ENCODE measurements at places on chromosomes 2 and 18.

GRCh38 chr2:15023221-15023620, 390.7 kb downstream of the LRATD1 start:
- DNase-seq = no peak

- DNase-seq = no peak
Measured at GRCh38 chr2:28620291-28620793, 124.5 kb downstream of the PLB1 start.

DNA sequence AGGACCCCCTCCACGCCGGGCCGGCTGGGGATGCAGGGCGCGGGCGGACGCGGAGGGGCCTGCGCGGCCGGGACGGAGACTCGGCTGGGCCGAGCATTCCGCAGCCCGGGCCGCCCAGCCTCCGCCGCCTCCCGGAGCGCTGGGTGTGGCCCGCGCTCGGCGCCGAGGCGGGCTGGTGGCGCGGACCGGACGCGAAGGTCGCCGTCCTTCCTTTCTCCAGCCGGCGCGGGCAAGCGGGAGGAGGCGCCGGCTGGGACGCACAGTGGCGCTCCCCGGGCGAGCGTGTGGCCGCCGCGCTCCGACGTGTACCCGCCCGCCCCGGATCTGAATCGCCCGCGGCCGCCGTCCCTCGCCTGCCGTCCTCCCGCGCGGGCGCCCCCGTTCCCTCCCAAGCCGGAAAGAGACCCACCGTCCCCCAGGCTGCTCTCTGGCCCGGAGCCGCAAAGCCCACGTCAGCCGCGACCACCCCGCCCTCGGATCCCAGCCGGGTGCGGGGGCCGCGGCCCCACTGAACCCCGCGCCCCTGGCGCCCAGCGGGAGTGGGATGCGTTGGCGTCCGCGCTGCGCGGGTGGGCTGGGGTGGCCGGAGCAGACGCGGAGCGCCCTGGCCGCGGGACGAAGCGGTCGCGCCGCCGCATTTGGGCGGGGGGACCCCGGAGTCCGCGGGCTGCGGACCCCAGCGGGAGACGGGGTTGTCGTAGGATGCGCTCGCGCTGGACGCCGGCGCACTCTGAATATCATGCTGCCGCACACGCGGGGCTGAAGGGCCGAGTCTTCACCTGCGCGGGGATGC, 634 bp downstream of the SPATS2L start:
- peak; percentile 34 for DNase-seq

DNA sequence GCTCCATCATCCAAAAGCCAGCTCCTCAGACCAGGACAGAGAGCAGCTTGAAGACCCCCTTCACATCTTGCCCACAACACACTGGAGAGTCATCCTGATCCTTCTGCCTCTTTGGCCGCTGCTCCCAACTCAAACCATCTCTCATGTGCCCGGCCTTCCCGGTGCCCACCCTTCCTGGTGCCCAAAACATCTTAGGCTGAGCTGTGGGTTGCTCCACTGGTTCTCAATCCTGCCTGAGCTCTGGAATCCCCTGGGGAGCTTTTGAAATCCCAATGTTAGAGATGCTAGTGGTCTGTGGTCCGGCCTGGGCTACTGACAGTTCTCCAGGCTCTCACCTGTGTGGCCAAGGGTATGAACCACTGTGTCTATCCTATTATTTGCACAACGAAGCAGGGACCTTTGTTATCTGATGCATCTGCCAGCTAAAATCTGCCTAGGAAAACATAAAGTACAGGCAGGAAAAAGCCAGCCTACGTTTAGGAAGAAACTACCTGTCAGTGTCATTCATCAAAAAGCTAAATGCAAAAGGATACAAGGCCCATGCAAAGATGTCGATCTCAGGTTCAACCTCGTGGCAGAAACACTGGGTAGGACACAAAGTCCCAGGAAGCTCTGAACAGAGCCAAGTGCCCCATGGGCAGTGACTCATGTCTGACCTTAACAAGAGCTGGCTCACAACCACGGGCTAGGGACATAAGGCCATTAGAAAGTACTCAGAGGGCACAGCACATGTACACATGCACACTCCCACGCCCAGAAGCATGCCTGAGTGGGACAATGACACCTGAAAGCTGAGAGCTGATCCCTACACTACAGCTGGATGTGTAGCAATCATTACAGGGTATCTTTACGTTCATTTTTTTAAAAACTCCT, 30.8 kb downstream of the TBC1D8 start:
- peak; percentile 10 for DNase-seq

GRCh38 chr2:68230241-68231060, 21.9 kb downstream of the PPP3R1 start:
- no peak for DNase-seq

- no peak for DNase-seq
Measured at GRCh38 chr2:221334481-221335218, 237.5 kb downstream of the EPHA4 start.

DNA sequence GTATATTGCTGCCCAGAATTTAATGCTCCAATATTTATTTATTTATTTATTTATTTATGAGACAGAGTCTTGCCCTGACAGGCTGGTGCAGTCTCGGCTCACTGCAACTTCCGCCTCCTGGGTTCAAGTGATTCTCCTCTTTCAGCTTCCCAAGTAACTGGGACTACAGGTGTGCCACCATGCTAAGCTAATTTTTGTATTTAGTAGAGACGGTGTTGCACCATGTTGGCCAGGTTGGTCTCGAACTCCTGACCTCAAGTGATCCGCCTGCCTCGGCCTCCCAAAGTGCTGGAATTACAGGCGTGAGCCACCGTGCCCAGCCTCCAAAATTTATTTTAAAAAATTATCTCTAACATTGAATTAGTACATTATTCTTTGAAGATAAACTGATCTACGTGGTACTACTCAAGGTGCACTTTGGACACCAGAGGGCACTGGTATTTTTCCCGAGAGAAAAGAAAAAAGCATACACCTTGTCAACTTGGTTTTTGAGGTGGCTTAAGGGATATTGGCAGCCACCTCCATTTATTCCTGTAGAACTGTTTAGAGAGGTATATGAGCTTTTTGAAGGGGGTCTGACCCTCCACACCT, 1.4 kb upstream of the IDH1 start:
- no peak for DNase-seq

DNA sequence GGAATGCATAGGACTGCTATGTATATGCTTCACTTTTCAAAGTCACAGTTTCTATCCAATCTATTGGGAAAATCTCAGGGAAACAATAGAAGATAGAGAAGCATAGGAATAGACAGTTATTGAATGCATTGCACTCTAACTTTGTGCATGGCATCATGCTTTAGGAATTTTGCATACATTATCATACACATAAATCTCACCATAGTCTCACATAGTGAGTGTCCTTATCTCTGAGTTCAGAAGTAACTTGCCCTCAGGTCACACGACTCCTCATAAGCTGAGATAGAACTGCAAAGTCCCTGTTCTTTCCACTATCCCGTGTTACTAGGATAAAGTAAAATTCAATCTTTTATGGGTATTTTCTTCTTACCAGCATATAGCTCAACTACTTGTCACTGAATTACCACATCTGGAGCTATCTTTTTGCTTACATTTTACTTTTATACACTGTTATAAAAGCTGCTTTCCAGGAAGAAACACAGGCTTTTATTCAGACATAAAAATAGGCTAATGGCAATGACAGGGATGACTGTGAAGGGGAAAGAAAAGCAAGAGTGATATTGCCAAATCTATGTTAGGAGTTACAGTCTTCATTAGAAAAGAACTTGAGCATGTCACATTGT, 666.9 kb downstream of the XIRP2 start:
- no peak for DNase-seq

GRCh38 chr2:120305937-120306490, 39.9 kb upstream of the INHBB start:
- no peak for DNase-seq

DNA sequence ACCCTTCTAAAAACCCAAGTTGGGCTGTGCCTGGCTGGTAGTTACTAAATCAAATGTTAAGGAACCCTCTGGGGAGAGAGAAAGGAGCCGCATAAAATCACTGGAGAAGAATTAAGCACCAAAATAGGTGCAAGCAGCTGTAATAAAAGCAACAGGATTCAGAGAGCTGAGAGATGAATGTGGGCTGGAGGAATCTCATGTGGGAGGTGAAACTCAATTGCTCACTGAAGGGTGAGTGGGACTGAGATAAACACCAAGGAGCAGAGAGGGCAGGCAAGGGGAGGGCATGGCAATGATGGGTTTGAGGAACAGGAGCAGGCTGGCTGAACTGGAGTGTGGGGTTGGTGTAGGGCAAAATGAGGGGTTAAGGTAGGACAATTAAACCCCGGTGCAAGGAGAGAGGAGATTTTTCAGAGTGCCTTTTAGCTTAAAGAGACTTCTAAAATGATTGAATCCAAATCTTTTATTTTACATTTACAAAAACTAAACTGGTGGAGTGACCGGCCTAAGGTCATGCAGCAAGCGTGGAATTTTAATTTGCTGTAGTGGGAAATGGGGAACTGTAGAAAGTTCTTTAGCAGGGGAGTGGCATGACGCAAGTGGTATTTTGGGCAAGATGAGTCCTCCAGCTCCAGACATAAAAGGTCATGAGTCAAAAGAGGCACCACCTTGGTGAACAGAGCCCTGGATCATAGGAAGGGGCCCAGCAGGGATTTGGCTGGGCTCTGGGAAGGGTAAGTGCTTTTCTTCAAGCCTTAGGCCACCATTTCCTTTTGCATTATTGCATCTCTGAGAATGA, 10.5 kb downstream of the PLB1 start:
- DNase-seq = no peak

- no peak for DNase-seq
Measured at GRCh38 chr2:217092710-217093379, 233.0 kb upstream of the TNP1 start.

DNA sequence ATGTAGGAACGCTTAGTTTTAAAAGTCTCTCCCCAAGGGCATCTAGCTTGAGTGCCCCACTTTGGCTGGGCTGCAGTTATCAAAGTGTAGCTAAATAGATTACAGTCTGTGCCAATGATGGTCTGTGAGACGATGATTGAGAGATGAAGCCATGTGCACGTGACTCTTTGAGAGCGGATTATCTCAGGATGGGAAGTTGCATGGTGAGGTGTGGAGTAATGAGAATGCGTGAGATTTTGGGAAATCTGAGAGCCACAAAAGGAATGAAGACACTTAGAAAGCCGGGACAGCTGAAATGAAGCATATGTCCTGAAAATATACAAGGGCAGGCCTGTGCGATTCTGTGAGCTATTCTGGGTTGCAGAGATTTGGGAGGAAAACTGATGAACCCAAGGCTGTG, 370.0 kb downstream of the TGIF1 start:
- DNase-seq = no peak

DNA sequence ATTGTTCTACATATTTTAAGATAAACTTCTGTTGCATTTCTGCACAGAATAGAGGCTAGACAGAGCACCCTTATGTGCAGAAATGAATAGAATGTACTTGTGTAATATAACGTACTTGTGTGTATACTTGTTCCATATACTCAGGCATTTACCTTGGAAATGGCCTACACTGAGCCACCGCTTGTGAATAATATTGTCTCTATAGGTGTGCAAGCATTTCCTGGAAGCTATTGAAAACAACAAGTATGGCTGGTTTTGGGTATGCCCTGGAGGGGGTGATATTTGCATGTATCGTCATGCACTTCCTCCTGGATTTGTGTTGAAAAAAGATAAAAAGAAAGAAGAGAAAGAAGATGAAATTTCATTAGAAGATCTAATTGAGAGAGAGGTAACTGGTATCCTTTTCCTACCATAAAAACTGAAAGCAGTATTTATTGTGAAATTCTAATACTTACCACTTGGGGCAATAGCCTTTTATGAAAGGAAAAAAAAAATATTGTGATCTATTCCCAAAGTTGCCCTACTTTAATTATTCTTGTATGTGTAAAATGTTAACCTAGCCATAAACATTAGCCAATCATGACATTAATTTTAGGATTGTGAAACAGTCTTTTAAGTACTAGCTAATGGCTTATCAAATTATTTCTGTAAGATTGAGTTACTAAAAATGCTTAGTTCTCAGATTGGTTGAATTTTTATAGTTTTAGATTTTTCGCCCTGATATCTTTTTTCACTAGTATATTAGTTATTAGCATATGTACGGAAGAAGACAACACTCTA, 18.0 kb downstream of the ZC3H15 start:
- no peak for DNase-seq

GRCh38 chr2:222613715-222614331, 42.1 kb downstream of the FARSB start:
- DNase-seq = no peak

- DNase-seq = no peak
Measured at GRCh38 chr2:25418944-25419677, 77.4 kb upstream of the DNMT3A start.

- DNase-seq = no peak
Measured at GRCh38 chr18:12855916-12856315, 28.1 kb downstream of the PTPN2 start.

GRCh38 chr2:10873790-10874437, 37.8 kb upstream of the KCNF1 start:
- no peak for DNase-seq

- no peak for DNase-seq
Measured at GRCh38 chr2:84160453-84160852, 298.6 kb downstream of the SUCLG1 start.

DNA sequence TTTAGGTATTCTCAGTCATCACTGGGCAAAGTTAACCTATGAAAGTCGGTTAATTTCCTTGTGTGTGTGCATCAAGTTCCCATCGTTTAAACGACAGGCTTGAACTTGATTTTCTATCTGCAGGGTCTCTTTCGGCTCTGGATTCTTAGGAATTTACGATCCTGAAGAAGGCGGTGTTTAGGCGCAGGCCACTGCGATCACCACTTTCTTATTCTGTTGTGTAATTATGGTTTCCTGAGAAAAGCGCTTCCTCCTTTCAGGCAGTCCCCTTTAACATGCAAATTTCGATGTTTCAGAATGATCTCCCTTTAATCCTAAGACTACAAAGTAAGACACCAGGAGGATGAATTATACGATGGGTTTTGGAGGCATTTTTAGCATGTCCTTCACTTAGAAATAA, 27.9 kb upstream of the MBP start:
- DNase-seq = no peak

- no peak for DNase-seq
Measured at GRCh38 chr2:102282678-102283091, 28.7 kb upstream of the IL1RL1 start.

GRCh38 chr2:72141032-72141645, 6.5 kb downstream of the CYP26B1 start:
- no peak for DNase-seq

DNA sequence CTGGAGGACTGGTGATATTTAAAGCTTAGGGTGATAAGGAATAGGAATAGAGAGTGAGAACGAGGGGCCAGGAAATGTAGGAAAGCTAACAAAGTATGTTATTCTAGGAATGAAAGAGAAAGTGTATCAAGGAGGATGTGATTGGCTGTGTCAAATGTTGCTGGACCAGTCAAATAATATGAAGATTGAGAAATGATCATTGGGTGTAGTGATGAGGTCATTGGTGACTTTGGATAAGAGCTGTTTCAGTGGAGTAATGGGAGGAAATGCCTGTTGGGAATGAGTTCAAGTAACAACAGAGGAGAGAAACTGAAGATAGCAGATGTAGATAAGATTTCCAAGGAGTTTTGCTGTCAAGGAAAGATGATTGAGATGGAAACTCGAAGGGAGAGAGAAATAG, 74.4 kb downstream of the UBE2E3 start:
- no peak for DNase-seq

- DNase-seq = no peak
Measured at GRCh38 chr18:37465958-37466357, 99.6 kb downstream of the CELF4 start.

- no peak for DNase-seq
Measured at GRCh38 chr2:127599211-127599610, 46.7 kb upstream of the GPR17 start.

GRCh38 chr2:151138507-151138906, 123.2 kb downstream of the RBM43 start:
- no peak for DNase-seq
